ENCODE measurements at places on chromosomes 16 and 17.
A peak's percentile ranks its signal among the peaks of the same experiment; 100 is the strongest.

GRCh38 chr16:48047720-48048119 is 108.1 kb downstream of the ABCC12 start:
- DNase-seq = no peak

DNA sequence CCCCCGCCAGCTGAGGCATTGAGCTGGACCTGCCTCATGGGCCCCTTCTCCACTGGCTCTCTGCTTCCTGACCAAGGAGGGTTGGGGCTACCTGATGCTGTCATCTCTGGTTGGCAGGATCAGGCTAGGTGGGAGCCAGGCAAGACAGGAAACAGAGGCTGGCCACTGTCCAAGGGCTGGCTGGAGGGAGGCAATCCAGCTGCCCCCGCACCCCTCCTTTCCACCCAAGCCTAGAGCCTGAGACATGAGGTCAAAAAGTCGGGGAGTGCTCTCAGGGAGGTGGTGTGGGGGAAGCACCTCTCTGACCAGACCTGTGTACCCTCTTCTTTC is 14.5 kb downstream of the NGFR start:
- no peak for DNase-seq

DNA sequence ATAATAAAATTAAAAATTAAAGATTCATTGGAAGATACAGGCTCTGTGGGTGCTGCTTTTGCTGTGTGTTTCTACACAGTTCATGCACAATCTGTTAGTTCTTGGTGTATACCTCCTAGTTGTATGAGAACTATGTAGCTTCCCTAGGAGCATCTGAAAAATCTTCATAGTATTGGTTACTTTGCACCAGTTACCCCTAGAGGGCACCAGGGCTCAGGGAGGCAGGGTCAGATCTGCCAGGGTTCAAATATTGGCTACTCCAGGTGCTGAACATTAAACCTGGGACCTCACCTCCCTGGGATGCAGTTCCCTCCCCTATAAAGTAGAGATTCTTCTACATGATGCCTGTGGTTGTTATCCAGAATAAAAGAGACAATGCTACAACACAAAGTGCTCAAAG is 583.0 kb upstream of the CDH11 start:
- DNase-seq = no peak

DNA sequence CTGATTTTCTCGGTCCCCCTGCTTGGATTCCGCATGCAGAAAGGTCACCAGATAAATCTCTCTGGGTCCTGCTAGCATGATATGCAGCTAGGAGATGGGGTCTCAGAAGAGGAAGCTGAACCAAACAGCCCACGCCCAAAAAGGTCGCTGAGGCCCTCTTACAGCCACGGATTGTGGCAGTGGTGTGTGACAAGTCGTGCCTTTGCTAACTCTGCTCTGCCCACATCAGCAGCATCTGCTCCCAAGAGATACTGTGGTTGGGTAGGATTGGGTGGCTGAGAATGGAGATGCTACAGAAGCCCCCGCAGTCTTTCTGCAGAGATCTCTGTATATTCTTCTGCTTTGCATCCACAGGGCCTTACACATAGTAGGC is 15.2 kb upstream of the SKAP1 start:
- DNase-seq = no peak

GRCh38 chr16:46688101-46688653 is 801 bp downstream of the VPS35 start:
- no peak for DNase-seq

DNA sequence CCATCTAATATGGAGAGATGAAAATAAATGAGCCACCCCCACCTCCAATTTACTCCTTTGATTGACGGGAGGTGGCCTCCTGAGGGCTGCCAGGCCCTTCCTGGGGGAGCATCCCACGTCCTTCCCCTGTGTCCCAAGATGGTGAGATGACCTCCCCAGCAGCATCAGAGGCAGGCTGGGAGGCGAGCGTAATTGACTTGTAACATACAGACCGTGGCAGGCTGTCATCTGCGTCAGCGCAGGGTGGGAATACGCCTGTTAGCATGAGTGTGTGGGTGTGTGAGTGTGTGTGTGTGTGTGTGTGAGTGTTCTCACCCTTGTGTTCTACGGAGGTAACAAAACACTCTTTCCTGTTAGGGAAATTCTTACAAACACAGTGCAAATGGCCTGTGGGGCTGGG is 156.9 kb upstream of the CIBAR2 start:
- DNase-seq = no peak

DNA sequence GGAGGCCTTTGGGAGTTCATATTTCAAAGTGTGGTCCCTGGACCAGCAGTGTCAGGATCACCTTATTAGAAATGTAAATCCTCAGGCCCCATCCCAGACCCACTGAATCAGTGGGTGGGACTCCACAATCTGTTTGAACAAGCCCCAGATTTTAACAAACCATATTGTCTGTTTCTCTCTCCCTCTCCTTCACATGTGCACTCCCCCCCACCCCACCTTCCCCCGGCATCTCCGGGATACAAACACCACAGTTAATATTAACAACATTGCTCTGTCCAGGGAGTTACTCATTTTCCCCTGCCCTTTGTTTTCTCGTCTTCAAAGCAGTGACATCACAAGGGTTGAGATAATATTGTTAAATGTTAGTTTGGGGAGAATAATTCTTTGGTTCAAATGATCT is 127.3 kb downstream of the KATNIP start:
- DNase-seq = no peak

- no peak for DNase-seq
Observed at GRCh38 chr17:5667871-5668270, 83.6 kb upstream of the NLRP1 start.

DNA sequence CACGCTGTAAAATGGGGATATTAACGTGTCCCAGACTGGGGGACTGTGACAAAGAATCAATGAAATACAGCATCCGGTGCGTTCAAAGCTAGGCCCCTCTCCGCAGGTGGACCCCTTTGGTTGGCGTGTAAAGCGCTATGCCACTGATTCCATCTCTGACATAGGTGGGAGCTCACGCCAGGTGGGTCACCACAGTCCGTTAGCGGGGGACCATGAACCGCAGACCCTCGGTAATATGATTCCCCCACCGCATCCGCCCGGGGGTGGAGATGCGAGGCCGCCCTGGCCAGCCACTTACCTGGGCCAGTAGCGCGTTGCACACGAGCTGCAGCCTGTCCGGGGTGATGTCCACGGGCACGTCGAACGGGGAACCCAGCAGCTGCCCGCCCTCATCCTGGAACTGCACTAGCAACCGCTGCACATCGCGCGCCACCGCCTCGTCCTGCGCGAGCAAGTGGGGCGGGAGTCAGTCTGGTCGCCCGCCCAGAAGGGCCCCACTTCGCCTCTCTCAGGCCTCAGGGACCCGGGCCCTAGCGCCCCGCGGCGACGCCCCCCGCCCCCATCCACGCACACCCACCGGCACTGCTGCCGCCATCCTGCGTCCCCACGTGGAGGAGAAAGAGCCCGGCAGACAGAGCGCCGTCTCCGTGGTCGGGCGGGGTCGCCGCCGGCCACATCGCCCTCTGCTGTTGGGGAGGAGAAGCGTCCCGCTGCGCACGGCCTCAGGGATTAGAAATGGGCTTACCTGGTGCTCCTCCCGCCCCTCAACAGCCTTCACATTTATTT is at the start of gene NLE1:
TSS of gene NLE1 (minus strand) at position 623 of the 786 bp plus-strand sequence. CDS start at position 595, 28 bp downstream.
- peak; percentile 24 for DNase-seq

GRCh38 chr17:66975614-66976378 is 11.3 kb downstream of the CACNG4 start:
- no peak for DNase-seq

DNA sequence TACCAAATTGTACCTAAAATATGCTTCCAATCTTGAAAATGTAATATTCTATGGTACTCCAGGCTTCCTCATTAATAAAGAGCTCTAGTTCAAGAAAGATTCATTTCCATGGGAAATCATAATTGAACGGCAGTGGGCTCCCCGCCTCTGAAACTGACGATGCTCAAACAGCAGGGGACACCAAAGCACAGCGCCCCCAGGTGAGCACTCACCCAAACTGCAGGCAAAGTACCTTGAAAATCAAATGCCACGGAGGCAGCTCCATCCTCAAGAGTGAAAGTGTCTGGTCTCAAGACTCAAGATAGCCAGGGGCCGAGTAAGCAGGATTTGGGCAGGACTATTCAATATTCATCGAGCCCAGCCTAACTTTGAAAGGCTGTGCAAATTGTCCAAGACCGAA is 217.4 kb upstream of the TNRC6C start:
- DNase-seq = no peak

GRCh38 chr16:84735849-84736586 is 36.2 kb downstream of the USP10 start:
- DNase-seq = no peak

DNA sequence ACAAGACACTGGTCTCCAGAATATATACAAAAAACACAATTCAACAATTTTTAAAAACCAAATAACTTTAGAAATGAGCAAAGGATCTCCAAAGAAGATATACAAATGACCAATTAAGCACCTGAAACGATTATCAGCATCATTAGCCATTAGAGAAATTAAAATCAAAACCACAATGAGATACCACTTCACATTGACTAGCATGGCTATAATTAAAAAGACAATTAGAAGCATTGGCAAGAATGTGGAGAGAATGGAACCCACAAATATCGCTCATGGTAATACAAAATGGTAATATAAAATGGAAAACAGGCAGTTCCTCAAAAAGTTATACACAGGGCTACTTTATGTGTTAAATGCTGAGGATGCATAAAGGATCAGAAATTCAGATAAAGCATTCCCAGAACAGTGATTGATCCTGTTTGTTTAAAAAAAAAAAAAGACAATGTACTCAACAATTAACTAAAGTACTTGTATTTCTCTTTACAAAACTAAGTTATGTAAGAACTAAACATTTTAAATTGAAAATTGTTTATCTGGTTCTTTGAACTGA is 52.5 kb downstream of the KANSL1 start:
- DNase-seq = no peak

- no peak for DNase-seq
Observed at GRCh38 chr17:51322390-51323029, 62.2 kb downstream of the UTP18 start.

DNA sequence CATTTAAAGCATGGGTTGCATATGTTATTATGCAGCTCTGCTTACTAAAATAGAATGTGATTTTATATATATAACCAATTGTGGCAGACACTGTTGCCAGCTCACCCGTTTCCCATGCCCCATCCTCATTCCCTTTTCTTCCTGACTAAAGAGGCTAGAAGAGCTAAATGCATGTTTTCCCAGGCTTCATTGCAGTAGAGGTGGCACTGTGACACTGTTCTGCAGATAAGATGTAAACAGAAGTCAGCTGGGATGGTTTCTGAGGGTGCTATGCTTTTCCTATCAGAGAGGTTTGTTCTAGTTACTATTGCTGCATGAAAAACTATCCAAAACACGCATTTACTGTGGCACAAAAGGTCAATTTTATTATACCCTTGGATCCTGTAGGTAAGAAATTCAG is 5.7 kb upstream of the TOB1 start:
- DNase-seq = no peak

DNA sequence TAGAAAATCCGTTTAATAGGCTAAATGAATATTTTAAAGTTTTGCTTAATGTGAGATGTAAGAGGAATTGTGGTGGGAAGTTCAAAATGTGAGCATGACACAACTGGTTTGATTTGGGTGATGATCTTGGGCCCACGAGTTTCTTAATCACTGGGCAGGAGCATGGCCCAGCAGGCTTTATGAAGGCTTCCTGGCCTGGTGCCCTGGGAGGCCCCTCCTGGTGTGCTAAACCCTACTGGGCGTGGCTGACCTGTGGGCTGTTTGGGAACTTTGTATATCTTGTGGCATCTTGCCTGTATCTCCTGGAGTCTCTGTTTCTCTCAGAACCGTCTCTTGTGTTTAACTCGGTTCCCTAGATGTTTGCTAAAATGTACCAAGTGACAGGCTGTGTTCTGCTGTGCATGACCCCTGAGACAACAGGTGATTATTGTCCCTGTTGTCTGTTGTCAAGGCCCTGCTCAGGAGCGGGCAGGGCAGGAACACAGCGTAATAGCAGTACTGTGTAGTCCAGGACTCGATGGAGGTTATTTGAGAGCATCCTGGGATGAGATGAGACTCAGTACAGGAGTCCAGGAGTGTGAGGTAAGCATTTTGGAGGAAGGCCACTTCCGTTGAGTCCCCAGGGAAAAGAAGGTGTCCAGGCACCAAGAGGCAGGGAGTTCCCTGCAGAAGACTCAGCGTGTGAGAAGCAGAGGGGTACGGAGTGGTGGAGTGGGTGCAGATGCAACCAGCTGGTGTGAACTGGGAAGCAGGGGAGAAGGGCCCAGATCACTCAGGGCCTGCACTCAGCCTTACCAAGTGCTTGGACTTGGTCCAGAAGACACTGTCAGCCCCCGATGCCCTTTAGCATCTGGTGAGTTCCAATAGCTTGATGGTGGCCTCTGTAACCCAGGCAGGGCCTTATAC is 48.5 kb downstream of the B9D1 start:
- DNase-seq = no peak

GRCh38 chr16:80029761-80030481 is 429.4 kb upstream of the MAF start:
- no peak for DNase-seq

GRCh38 chr17:31722251-31723056 is 136.6 kb downstream of the COPRS start:
- peak; percentile 19 for DNase-seq

DNA sequence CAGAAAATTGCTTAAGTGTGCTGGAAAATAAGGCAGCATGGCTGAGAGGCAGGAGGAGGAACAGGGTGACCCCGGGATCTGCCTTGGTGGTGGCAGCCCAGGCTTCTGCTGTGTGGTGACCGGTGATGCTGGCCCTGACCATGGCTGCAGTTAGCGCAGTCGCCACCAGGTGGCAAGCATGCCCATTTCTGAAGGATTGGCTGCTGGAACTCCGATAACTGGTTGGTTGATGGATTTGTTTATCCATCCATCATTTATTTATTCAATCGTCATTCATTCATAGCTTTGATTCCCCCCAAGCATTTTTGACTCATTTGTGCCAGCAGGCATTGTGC is 29.1 kb upstream of the ITGA3 start:
- DNase-seq = no peak

DNA sequence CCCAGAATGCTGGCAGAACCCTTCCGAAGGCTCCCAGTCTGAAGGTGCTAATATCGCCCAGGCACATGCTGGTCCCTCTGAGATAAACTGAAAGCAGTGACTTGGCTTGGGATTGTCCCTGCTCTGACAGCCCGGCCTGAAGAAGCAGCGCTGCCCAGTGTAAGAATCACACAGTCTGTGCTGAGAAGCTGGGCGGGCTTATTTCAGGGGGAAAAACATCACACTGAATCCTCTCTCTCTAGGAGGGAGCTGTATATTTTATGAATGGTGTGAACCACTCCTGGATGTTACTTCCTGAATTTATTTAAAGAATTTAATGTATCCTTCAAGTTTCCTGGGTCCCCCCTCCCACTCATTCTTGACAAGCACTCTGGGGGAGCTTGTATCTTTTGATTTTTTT is 36.3 kb downstream of the GAS7 start:
- DNase-seq = no peak

DNA sequence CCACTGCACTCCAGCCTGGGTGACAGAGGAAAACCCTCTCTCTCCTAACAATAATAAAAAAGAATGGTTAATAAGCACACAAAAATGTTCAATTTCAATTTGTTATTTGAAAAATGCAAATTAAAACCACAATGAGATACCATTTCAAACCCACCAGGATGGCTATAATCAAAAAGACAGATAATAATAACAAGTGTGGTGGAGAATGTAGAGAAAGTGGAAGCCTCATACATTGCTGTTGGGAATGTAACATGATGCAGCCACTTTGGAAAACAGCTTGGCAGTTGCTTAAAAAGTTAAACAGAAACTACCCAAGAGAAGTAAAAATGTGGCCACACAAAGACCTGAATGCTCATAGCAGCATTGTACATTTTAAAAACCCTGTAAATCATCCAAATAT is 51.8 kb upstream of the MAP3K14 start:
- DNase-seq = no peak

GRCh38 chr17:71793518-71793917 is 327.3 kb upstream of the SOX9 start:
- no peak for DNase-seq
